ENCODE measurements at places on chromosomes 6 and 20.

GRCh38 chr6:156601152-156602065 lies 175.8 kb upstream of the ARID1B start:
- no peak for DNase-seq

GRCh38 chr6:3137057-3137777 lies 18.7 kb downstream of the BPHL start:
- no peak for DNase-seq

- no peak for DNase-seq
Measured at GRCh38 chr6:25497383-25498040, 154.5 kb upstream of the SCGN start.

- DNase-seq, result no peak
Measured at GRCh38 chr6:36127462-36128016, 2.8 kb upstream of the MAPK13 start.

- DNase-seq, result no peak
Measured at GRCh38 chr20:57829336-57829735, 119.5 kb upstream of the PMEPA1 start.

- no peak for DNase-seq
Measured at GRCh38 chr20:17545127-17545526, 13.9 kb upstream of the BFSP1 start.

GRCh38 chr20:3194617-3195280 lies 9.7 kb downstream of the DDRGK1 start:
- no peak for DNase-seq

- peak; percentile 22 for DNase-seq
Measured at GRCh38 chr6:158911746-158912480, 88.1 kb downstream of the RSPH3 start.

GRCh38 chr6:56288347-56288746 lies 41.0 kb upstream of the COL21A1 start:
- DNase-seq, result no peak

GRCh38 chr6:166112580-166112979 lies 55.1 kb downstream of the TBXT start:
- DNase-seq, result no peak

- no peak for DNase-seq
Measured at GRCh38 chr6:39082310-39082709, 32.7 kb downstream of the SAYSD1 start.

DNA sequence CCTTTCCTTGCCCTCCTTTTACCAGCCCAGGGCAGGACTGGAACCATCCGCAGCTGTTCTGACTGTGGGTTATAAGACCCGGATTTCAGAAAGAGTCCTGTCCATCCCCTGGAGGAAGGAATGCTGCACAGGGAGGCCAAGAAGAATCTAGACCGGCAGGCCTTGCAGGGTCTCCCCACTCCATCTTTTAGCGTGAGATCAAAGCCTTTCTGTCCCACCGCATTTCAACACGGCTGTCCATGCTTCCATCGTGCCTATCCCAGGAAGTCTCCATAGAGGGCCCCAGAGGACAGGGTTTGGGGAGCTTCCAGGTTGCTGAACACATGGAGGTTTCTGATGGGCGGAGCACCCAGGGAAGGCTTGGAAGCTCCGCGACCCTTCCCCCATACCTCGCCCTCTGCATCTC lies 79.3 kb upstream of the AGPAT4 start:
- DNase-seq, result no peak

DNA sequence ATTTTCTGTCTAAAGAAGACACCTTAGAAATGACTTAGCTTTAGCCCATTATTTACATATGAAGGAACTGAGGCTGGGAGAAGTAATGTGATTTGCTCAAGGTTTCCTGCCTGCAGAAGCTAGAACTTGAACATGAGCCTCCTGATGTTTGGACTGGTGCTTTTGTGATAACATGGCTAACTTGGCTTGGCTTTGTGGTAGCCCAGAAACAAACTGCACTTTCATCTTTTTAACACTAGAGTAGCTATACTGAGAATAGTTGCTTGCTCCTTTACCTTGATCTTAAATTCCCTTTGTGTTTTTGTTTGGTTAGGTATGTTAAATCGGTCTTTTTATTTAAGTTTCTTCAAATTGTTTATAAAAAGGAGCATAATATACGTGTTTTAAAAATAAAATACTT lies 163.5 kb upstream of the MANEA start:
- DNase-seq, result no peak

Data from CD8-positive, alpha-beta memory T cell (primary cell).